NCI-H524 (cell line): ENCODE measurements at places on chromosomes 12 and 14.

DNA sequence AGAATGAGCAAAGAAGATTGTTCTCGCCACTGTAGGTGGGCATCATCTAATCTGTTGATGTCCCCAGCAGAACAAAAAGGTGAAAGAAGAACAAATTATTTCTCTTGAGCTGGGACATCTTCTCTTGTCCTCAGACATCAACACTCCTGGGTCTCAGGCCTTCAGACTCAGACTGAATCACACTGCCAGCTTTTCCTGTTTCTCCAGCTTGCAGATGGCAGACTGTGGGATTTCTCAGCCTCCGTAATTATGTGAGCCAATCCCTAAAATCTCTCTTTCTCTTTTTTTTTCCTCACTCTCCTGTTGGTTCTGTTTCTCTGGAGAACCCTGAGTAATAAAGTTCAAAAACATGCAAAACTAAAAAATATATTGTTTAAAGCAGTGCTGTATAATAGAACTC is 3.7 kb upstream of the TMPRSS12 start:
- DNase-seq, result peak; percentile 28

DNA sequence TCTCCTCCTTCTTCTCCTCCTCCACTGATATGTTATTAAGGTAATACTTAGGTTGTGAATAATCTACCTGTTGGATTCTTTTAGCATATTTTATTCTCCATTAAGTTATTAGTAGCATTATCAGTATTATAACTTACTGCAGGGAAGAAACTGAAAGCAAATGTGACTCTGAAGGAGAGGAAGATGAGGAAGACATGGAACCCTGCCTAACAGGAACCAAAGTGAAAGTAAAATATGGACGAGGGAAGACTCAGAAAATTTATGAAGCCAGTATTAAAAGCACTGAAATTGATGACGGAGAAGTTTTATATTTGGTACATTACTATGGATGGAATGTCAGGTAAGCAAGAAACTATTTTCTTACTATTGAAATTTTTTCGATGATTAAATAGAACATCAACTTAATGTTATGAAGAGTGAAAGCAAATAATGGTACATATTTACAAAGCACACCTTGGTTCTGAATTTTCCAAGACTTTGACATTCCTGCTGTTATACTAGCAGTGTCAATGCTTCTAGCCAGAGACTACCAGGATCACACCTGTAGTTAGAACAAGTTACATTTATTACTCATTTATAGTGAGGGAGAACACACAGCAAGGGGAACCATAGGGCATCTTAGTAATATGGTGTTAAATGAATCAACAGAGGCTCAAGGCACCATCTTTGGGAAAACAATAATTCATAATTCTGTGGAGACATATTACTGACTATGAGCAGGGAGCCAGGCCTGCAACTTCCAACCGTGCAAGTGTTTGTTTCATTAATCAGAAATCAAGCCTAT is 42.0 kb upstream of the TOMM20L start:
- no peak for DNase-seq

DNA sequence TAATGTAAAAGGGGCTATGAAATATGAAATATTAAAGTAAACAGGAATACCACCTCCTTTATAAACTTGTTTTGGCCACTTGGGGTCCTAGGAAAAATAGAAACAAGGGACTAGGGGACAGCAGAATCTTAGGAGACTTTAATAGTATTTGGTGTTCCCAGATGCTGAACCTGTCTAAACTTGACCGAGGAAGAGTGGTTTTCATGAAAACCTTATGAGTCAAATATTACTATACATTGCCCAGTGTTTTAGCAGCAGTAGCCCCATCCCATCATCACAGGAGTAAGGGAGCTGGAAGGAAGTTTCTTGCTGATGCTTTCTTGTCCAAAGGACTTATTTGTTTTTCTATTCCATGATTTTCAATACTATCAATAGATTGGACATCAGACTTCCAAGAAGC is 177.5 kb upstream of the CAND1 start:
- DNase-seq, result no peak

GRCh38 chr14:68523989-68524725 is 268.7 kb downstream of the ZFP36L1 start:
- DNase-seq, result no peak

GRCh38 chr12:15193946-15194345 is 27.3 kb downstream of the RERG start:
- DNase-seq, result no peak

- no peak for DNase-seq
These were observed 359.5 kb downstream of the CACNA1C start for GRCh38 chr12:2412305-2412643.
